ENCODE measurements at places on chromosomes 4 and X.

GRCh38 chr4:61462451-61463326, 262.6 kb downstream of the ADGRL3 start:
- no peak for DNase-seq

DNA sequence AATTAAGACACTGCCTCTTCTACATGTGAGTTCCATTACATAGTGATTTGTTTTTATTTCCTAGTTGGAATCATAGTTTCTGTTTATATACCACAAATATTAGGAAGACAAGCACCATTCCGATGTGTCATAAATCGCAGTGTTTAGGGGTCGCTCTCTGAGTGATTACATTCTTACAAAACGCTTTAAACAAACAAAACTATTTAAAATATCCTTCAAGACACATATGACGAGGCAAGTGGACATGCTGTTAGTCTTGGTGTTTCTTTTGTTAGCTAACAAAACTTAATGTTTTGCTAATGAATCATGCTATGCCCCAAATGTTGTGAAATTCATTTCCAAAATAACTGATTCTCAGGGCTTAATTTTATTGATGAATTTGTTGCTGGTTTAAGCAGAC, 1219.3 kb upstream of the PRKX start:
- no peak for DNase-seq

- no peak for DNase-seq
These were observed 13.2 kb upstream of the MAN2B2 start for GRCh38 chr4:6561706-6562371.

- no peak for DNase-seq
These were observed 21.6 kb downstream of the SYNPO2 start for GRCh38 chr4:118910221-118910620.

GRCh38 chrX:64204701-64205440, 637 bp downstream of the AMER1 start:
- peak; percentile 17 for DNase-seq

DNA sequence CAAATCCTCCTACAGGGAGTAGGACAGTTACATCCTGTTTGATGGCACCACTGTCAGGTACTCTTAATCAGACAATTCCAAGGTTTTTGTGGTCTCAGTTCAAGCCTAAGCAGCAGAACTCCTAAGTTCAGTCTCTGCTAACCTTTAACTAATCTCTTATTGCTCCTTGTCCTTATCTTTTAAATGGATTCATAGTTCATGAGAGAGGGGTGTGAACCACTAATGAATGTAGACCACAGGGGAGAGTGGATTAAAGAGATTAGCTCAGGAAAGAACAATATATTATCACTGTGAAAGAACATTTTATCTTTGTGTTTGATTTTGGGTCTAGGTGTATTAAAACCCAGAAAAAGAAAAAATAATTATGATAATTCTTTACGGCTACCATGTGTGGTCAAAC, 168.9 kb downstream of the DCK start:
- DNase-seq: no peak

GRCh38 chr4:67198727-67199126, 346.6 kb downstream of the CENPC start:
- DNase-seq: no peak

DNA sequence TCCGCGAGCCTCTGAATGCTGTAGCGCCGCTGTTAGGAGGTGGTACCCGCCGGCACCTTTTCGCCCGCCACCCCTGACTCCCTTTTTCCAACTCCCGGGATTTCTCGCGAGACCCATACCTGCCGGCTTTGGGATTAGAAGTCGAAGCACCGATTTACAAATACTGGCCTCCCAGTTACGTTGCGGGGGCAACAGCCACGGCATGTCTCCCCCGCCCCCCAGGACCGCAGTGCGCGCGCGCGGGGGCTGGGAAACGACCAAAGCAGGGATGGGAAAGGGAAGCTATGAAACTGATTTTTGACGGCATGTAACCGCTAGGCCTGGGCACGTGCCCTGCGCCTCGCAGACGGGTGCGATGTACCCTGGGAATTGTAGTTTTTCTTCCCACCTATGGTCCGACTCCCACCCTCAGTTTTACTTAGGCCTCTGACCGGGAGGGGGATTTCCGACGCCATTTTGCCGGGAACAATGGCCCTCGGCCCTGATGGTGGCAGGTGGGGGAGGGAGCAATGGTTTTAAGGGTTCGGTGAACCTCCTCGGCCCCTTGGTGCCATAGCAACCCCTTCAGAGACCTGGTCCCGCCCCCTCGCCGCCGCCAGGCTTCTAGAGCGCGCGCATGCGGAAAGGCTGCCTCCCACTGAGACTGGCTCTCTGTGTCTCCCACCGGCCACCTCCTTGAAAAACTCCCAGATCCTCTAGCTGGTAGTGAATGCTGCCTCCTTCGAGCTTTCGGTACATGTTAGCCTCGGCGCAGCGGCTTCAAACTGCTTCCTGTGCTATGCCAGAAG, 772 bp upstream of the WNK3 start:
- DNase-seq: peak; percentile 30

GRCh38 chr4:152691761-152692160, 12.0 kb upstream of the TMEM154 start:
- DNase-seq: no peak

- DNase-seq: no peak
These were observed 4.1 kb upstream of the HPF1 start for GRCh38 chr4:169761846-169762245.

DNA sequence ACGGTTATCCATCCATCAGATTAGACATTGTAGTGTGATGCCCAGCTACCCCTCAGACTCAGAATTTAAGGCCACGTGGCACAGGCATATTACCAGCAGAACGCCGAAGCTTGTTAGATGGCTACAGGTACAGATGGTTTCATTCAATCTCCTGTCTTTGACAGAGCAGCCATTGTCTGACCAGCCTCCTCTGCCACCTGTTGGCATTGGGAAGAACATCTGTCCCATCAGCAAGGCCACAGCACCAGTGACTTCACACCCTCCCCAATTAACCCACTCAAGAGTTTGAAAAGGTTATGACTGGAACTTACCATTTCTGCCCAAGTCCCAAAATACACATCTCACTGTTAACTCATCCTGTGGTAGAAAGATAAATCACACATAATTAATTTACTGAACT, 22.0 kb upstream of the PHKA2 start:
- DNase-seq: no peak

- no peak for DNase-seq
These were observed 63.3 kb upstream of the CCDC160 start for GRCh38 chrX:134173541-134174272.
